ENCODE measurements at places on chromosomes 3 and 15.

- DNase-seq = no peak
Observed at GRCh38 chr3:113354307-113354706, 87.0 kb downstream of the CFAP44 start.

DNA sequence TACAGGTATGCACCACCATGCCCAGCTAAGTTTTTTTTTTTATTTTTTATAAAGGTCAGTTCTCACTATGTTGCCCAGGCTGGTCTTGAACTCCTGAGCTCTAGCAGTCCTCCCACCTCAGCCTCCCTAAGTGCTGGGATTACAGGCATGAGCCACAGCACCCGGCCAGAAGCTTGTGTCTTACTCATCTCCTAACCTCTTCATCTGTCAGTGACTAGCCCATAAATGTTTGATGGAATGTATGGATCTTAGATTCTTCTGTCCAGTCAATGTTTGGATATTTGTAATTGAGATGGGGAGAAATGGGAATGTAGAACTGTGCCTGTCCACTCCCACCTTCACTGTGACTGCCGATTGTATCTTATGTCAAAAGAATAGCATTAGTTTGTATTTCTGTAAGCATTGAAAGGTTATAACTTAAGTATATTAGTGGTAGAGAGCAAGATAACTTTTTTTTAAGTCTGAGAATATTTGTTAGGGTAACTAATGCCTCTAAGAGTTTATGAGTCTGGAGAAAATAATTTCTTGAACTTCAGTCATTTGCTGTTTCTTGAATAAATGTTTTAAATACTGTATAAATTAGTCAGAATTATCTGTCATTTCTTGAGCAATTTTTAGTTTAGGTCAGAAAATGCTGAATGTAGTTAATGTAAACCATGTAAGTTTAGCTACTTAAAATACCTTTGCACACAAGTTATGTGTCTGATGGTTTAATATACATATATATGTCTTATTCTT lies 215.3 kb upstream of the CGNL1 start:
- no peak for DNase-seq

DNA sequence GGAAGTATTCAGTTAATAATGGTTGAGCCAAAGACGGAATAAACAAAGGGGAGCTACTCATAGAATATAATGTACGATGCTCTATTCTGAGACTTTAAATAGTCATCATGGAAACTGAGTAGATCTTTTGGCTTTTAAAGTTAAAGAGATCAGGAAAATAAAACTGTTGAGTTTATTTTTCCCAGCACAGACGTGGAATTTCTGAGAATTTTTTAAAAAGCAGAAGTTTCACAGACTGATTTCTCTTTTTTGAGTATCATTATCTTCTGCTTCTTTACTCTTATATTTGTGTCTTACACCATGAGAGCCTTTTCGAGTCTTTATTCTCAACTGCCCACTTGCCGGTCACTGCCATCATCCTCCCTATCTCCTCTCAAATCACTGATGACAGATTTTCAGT lies 13.2 kb downstream of the P2RY14 start:
- no peak for DNase-seq

DNA sequence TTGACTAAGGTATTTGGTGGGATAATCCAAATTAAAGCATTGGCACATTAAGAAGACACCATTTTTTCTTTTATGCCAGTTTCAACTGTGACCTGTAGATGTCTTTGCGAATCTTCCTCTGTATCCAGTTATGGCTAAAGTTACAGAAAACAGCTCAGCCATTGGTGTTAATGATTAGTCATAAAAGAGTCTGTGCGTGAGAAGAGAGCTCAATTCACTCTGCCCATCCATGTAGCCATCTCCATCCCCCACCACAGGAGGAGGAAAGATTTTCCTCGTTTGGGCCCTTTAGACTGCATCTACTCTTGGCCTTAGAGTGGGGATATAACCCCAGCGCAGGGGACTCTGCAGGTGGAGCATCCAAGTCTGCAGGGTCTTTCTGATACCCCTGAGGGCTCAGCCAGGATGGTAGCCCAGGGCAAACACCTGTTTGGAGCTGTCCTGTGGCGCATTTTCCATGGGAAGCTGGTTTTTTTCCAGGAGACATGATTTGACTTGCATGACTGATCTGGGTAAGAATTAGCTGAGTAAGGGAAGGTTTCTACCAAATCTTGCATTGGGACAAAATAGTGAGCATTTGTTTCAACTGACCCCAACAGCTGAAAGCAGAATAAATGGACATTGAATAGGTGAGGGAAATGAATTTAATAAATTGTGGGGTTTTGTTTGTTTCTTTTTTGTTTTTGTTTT lies 29.5 kb downstream of the NANOGP8 start:
- no peak for DNase-seq

- no peak for DNase-seq
Observed at GRCh38 chr15:23416349-23417276, 30.4 kb downstream of the GOLGA6L2 start.

DNA sequence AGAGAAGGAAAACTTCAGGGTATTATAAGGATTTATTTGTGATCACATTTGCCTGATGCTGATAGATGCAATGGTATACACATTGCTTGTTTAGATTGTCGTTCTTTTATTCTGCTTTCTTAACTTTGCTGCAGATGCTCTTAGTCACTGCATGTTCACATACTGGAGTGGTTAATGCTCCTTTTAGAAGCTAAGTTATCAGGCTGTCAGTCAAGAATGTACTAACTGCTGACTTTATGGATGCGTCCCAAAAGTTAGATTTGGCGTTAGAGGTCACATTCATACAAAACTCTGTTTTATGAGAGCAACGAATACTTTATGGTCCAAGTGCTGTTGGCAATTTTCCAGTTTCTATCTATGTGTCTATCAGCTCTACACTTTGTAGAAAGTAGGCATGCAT lies 160.7 kb downstream of the BBX start:
- no peak for DNase-seq

GRCh38 chr15:66675446-66675845 lies 26.6 kb upstream of the SMAD6 start:
- no peak for DNase-seq

GRCh38 chr3:187456250-187456649 lies 88.1 kb downstream of the RTP4 start:
- no peak for DNase-seq

DNA sequence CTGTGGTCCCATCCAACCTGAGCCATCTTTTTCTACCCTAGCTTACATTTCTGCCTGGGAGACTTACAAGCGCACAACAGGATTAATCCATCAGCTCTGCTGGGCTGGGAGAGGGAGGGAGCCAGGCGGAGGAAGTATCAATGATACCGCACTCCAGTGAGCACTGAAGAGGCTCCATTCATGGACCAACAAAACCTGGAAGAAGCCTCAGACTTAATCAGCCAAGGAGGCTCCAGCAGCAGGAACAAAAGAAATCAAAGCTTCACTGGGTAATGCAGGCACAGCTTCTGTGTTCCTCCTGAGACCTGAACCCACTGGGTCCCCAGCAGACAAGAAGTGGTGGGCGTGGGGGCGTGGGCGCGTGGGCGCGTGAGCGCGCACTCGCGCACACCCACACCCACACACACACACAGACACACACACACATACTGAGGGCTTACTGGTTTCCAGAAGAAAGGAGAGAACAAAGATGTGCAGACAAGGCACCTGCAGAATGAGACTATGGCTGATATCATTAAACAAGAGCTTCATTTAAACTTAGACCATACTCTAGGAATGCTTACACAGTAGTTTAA lies 87.0 kb upstream of the BOC start:
- no peak for DNase-seq

DNA sequence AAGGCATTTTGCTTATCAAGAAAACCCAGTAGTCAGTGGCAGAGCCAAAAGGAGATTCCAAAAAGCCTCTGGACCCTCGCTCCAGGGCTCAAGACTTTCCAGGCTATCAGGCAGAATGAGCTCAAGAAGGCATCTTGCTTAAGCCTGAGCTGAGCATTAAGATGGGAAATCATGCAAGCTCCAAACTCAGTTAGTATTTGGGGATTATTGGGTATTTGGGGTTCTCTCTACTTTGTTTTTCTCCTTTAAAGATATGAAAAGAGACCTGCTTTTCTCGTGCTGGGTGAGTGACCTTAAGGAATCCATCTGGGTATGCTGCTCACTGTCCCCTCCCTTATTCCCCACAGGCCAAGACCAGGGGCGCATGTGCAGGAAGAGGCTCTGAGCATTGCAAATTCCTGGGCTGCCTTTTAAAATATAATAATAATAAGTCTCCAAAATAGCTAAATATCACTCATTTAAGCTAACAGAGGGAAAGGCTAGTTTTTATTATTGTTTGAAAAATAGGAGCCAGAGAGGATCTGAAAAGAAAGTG lies 75.4 kb upstream of the HACD2 start:
- no peak for DNase-seq

- no peak for DNase-seq
Observed at GRCh38 chr3:161796312-161796711, 299.7 kb downstream of the OTOL1 start.

DNA sequence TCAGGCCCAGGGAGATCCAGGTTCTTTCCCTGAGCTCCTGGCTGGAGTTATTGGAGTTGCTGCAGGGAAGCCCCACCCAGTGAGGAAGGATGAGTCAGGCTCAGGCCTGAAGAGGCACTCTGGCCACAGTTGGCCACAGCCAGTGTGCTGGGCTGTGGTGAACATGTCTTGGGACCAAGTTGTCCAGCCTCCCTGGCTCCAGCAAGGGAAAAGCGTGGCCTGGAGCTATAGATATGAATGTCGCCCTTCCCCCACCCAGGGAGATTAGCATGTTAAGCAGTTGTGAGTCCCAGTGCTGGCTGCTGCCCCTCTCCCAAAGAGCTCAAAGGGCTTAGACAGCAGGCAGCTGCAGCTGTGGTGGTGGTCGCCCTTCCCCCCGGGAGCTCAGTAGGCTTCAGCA lies 963.2 kb downstream of the ROBO2 start:
- DNase-seq = no peak

DNA sequence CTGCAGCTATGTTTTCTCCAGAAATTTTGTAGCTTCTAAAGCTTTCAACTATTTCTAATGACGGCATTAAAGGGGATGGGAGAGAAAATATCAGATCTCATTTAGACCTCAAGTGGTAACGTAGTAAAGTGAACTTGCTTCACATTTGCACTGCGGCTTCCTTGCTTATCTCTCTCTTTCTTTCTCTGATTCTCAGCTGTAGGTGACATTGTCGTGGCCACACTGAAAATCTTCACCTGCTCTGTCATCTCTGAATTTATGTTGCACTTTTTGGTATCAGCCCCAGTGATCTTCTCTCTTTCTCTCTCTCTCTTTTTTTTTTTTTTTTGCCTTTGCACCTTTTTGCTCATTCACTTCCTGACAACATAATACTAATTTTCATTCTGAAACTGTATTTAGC lies 254.1 kb upstream of the SATB1 start:
- no peak for DNase-seq

DNA sequence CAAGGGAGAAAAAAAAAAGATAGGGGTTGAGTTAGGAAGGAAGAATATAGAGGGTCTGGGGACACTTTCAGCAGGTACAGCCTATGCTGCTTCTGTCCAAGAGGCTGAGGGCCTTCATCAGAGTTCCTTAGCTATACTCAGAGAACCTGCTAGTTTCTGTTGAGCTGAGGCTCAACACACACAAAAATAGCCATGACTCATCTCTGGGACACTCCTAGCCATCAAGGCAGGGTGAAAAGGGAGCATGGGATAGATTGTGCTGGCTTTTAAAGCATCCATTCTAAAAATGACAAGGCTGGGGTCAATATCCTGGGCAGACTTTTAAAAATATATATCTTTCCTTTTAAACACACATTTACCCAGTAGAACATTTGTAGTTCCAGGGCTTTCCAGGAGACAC lies 2.8 kb upstream of the RTP2 start:
- no peak for DNase-seq

GRCh38 chr15:22978691-22979237 lies 1.4 kb downstream of the CYFIP1 start:
- no peak for DNase-seq

DNA sequence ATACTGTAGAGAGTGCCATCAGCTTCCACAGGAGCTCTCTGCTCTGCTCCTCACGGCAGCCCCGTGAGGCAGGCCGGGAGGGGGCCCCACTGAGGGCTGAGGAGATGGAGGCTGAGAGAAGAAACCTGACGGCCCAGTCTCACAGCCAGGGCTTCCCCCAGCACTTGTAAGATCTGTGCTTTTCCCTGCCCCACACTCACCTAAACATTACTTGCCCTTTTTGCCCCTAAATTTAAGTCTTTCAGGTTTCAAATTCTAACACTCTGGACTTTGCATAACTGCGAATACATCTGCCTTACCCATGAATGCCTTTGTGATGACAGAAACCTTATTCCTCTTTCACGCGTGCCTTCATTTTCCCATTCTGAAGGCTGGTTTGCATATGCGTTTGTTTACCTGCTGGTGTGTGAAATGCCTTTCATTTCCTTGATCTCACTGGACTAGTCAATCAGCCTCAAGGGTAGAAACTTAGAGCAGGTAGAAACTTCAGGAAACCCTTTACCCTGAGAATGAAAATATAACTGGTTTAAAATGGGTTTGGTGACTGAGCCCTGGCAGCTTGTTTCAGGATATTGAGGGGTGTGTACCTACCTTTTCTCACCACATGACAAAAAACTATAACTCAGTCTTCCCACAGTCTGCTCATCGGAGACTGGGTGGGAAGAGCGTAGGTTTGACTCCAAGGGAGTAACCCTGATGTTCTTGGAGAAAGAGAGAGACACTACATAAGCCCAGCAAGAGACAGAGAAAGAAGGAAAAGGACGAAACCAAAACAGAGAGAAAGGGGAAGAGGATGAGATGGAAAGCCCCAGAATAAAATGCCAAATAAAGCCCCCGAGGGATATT lies 20.1 kb downstream of the SLC12A8 start:
- DNase-seq = no peak

DNA sequence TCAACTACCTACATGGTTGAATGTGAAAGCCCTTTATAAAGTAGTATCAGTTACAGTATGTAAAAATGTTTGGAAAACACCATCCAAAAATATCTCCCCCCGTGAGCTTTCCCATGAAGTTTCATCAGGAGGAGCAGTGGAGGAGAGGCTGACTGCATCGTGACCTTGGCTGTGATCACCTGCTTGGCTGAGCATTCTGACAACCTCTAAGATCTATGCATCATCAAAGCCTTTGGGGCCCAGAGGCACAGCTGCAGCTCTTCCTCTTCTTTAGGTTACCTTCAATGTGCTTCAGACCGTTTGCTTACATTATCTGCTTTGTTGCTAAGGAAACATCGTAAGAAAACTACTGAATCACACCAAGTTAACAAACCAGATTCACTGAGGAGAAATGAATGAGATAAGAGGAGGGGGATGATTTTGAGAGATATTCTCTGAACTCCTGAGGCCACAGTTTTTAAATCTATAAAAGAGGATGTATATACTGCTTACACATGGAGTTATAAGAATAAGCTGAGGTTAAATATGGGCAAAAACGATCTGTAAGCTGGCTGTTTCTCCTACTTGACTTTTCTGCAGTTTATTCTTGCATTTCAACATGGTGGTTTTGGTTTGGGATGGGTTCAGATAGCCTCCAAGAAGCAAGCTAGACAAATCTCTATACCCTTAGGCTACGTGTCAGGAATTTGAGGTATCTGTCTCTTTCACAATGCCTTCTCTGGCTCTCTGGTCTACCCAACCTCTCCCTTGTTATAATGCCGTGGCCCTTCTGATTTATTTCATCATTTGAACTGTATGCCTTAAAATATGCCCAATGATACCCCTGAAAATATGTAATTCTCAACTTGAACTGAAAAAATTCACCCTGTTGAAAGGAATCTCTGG lies 4.0 kb downstream of the GCSAM start:
- DNase-seq = no peak

Data from NCI-H187 (cell line).